Activated T-helper 2 cell treated with anti-CD3 and anti-CD28 coated beads, Interferon-gamma antibody, Interleukin-2, Interleukin-4, amounts not matched to agents 10 μg/mL and 5 μg/mL and 100 μg/mL, durations not matched to agents 14 hours and 24 hours and 36 hours (primary cell): ENCODE measurements at places on chromosomes 5 and 9.
A peak's percentile ranks its signal among the peaks of the same experiment; 100 is the strongest.

- peaks cover 4% of the 10 kb centered on the region for H3K27me3 ChIP-seq
- DNase-seq: no peak
- no peak overlapping the region for H3K27ac ChIP-seq
- H3K4me3 ChIP-seq: no peak overlapping the region
- no peaks in the 10 kb centered on the region for H3K36me3 ChIP-seq
- H3K4me1 ChIP-seq: no peaks in the 10 kb centered on the region
These were observed 73.4 kb upstream of the PLPP6 start for GRCh38 chr9:4588721-4589120.

DNA sequence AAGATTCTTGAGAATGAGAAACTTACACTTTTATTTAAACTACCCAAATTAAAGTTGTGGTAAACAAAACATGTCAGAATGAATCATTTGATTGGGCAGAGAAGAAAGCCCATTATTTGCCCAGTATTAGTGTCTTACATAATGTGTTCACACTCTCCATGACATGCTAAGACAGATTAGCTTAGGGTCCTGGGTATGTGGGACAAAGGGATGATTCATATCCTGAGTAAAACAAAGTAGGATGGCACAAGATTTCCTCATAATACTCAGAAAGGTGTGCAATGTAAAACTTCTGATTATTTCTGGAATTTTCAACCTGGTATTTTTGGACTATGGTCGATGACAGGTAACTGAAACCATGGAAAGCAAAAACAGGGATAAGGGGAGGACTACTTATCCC is 183.9 kb upstream of the POU5F2 start:
- no peak for DNase-seq
- no peaks in the 10 kb centered on the region for H3K27me3 ChIP-seq
- H3K4me3 ChIP-seq: no peak overlapping the region
- no peaks in the 10 kb centered on the region for H3K36me3 ChIP-seq
- H3K4me1 ChIP-seq: no peaks in the 10 kb centered on the region

DNA sequence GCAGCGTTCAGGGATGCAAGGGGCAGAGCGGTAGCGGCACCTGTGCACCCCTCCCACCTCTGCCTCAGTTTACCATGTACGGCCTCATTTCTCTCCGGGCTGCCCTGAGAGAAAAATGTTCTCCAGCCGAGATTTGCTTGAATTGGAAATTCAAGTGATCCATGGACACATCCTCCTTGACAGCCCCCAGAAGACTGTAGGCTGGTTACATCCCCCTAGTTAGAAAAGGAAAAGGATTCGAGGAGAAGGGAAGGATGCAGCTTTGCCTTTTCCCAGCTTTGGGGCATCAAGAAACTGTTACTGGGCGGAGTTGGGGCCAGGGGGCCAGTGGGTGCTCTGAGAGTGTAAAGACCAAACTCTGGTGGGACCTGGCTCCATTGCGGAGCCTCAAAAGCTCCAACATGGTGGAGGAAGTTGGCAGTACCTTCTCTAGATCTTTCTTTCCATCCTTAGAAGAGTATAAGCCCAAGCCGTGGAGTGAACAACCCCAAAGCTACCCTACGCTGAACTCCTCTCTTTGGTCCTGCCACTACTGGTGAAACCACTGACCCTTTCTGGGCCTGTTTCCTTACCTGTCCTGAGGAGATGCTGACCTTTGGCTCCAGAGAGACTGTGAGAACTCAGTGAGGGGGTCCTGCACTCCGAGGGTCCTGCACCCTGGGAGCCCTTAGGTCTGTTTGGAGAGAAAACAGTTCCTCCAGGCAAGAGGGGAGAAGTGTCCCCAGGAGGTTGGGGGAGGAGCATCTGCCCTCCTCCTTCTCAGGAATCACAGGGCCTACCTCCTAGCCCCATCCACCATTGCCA is 1.0 kb upstream of the BARX1 start:
- H3K4me3 ChIP-seq: peak overlapping the region; percentile 79
- no peak for DNase-seq
- H3K27ac ChIP-seq: no peak overlapping the region
- peaks cover 30% of the 10 kb centered on the region for H3K4me1 ChIP-seq
- H3K36me3 ChIP-seq: peaks cover 11% of the 10 kb centered on the region

- H3K27me3 ChIP-seq: no peaks in the 10 kb centered on the region
- no peak overlapping the region for H3K27ac ChIP-seq
- no peak overlapping the region for H3K4me3 ChIP-seq
- H3K36me3 ChIP-seq: peaks cover 6% of the 10 kb centered on the region
- no peak for DNase-seq
These were observed 47.2 kb upstream of the RPL26L1 start for GRCh38 chr5:172911976-172912375.

DNA sequence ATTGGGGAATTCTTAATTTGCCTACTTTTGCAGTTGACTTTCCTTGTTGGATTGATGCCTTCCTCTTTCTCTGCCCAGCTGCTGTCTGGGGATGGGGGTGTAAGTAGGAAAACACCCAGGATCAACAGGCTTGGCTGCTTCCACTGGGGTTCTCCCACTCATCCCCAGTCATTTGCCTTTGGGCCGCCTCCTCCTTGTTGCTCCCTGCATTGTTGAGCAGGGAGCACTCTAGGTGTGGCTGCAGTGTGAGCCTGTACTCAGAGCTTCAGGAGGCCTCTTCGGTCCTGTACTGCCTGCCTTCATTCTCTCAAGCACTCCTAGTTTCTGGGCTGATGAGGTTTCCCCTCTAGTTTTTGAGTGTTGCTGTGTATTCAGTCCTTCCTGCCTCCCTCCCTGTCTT is 12.1 kb downstream of the RHOBTB3 start:
- H3K27me3 ChIP-seq: peaks cover 27% of the 10 kb centered on the region
- H3K4me3 ChIP-seq: no peak overlapping the region
- DNase-seq: no peak
- H3K4me1 ChIP-seq: peaks cover 20% of the 10 kb centered on the region
- no peak overlapping the region for H3K27ac ChIP-seq

DNA sequence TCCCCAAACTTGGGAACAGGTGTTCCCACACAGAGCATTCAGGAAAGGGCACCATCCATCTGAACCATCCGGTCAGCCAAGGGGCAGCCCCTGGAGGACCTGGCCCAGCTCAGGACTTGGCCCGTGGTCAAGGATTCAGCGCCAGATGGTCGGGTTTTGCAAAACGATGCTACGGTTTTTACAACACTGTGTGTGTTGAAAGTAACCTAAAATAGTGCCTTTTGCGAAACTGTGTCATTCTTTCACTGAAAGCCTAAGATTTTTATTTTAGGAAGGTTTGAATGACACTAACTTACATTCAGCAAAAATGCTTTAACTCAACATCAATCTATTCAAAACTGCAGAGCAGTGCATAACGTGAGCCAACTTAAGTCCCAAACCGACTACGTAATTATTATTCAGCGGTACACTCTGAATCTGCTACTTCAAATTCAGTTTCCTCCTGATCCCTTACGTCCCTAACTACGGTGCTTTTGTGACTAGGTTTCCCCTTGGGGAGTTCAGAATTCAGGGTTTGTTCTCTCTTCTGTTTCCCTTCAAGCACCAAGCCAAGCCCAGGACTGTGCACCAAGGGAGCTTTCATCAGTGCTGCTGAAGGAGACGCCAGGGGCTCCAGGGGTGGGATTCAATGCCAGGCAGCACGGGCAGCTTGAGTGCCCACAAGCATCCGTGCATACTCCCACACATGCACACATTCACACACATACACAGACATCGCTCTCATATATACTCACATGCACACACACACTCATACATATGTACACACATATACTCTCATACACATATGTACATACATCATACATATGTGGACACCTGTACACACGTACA is 25.8 kb downstream of the LPCAT1 start:
- DNase-seq: no peak
- H3K27ac ChIP-seq: no peak overlapping the region

DNA sequence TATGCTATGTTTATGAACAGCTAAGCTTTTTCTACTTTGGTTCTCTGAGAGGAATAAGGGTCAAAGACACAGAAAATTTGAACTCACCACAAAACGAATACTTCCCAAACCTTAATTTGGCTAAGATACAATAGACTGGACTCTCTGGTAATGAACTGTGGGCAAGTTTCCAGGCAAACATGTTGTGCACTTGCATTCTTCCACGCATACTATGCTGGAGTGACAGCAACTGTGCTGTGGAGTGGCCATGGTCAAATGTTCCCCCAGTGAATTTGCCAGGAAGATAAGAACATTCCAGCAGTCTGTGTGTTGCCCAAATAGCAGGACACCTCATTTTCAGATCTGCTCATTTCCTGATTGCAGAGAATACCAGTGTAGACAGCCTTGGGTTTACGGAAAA is 275.3 kb upstream of the IL12B start:
- H3K27ac ChIP-seq: no peak overlapping the region
- H3K36me3 ChIP-seq: no peaks in the 10 kb centered on the region
- no peak overlapping the region for H3K4me3 ChIP-seq
- no peak for DNase-seq
- peaks cover 3% of the 10 kb centered on the region for H3K4me1 ChIP-seq

DNA sequence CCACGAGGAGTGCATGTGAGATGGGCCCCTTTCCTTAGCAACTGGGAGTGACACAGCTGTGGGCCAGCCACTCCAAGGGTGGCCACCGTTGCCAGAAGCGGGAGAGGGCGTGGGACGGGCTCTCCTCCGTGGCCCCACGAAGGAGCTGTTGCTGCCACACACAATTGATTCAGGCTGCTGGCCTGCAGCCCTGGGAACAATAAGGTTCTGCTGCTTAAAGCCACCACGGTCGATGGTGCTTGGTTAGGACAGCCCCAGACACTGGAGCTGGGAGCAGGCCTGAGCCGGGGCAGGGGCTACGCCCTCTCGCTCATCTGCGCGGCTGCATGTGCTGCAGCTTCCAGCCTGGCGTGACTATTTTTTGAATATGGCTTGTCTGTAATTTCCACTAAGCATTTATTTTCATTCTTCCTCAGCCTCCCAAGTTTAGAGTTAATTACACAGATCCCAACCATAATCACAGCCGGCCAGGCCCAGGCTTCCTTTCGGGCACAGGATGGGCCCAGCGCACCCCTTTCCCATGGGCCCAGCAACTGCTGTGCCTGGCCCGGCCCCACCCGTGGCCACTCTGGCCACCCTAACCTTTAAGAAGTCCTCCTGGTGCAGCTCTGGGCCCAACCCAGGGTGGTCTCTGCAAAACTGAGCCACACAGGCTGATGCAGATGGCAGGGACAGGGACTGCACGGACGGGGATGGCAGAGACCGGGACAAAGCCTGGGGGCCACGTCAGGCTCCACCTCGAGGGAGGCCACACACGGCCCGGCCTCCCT is 49.7 kb downstream of the VAV2 start:
- H3K27ac ChIP-seq: no peak overlapping the region
- no peaks in the 10 kb centered on the region for H3K27me3 ChIP-seq
- no peaks in the 10 kb centered on the region for H3K4me1 ChIP-seq

GRCh38 chr5:121497176-121497575 is 354.5 kb upstream of the FTMT start:
- no peaks in the 10 kb centered on the region for H3K36me3 ChIP-seq
- H3K27ac ChIP-seq: no peak overlapping the region
- no peak overlapping the region for H3K4me3 ChIP-seq
- H3K4me1 ChIP-seq: no peaks in the 10 kb centered on the region
- no peak for DNase-seq

- no peak for DNase-seq
- H3K4me3 ChIP-seq: no peak overlapping the region
- peaks cover 2% of the 10 kb centered on the region for H3K4me1 ChIP-seq
- H3K36me3 ChIP-seq: no peaks in the 10 kb centered on the region
These were observed 75.1 kb downstream of the PSAT1 start for GRCh38 chr9:78371981-78372380.

DNA sequence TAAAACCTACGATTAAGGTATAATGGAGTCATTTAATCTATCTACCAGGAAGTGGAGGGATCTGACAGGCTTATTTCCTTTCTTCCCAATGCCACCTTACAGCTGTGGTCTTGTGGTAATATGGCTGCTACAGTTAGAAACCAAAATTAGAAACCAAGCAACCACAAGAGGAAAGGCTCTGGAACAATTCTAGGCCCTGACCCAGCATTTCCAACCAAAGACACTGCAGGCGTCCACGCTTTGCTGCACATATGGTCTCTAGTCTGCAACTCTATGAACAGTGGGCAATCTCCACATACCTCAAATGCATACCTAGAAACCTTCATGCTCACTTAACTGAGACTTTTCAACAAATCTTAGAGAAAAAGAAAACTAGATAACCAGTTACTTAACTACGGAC is 339.1 kb downstream of the NFIB start:
- H3K4me3 ChIP-seq: no peak overlapping the region
- H3K27me3 ChIP-seq: no peaks in the 10 kb centered on the region
- no peak overlapping the region for H3K27ac ChIP-seq
- DNase-seq: no peak
- no peaks in the 10 kb centered on the region for H3K36me3 ChIP-seq

DNA sequence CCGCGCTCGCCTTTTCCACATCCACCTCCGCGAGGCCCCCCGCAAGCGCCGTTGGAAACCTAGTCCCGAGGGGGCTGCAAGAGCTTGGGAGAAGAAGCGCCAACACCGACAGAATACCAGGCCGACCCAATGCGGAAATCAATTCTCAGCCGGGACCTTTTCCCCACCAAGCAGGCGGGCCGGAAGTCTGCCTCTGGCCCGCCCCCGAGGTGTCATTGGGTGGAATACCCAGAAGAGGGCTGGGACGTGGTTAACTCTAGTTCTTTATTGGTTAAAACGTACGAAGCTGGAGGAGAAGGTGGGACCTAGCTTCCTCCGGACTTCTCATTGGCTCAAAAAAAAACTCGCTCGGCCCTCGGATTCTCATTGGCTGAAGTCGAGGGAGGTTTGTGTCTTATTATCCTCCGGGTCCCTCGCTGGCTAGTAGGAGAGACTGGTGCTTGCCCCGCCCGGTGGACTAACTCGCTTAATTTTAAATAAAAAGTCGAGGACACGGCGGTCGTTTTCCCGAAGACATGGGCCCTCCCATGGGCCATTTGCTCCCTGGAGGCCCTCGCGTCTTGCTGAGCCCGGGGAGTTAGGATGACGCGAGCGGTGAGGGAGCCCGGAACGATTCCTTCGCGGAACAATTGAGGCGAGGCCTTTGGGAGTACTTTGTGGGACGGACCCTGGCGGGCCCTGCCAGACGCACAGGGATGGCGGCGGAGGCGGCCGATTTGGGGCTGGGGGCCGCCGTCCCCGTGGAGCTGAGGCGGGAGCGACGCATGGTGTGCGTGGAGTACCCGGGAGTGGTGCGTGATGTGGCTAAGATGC is at the start of gene GTF3C5:
Gene GTF3C5, plus strand, starts transcription at position 681 of the 813 bp plus-strand sequence. Its CDS starts 15 bp downstream, at position 696.
- H3K4me1 ChIP-seq: peaks cover 31% of the 10 kb centered on the region
- H3K36me3 ChIP-seq: peaks cover 27% of the 10 kb centered on the region
- H3K4me3 ChIP-seq: peak within 1 kb of the TSS; percentile 98

- H3K27me3 ChIP-seq: peaks cover 8% of the 10 kb centered on the region
- no peaks in the 10 kb centered on the region for H3K36me3 ChIP-seq
- DNase-seq: no peak
- H3K27ac ChIP-seq: no peak overlapping the region
- H3K4me3 ChIP-seq: no peak overlapping the region
- no peaks in the 10 kb centered on the region for H3K4me1 ChIP-seq
These were observed 109.2 kb downstream of the SH3TC2 start for GRCh38 chr5:148953711-148954110.

GRCh38 chr5:112978836-112979235 is 2.2 kb downstream of the DCP2 start:
- peaks cover 48% of the 10 kb centered on the region for H3K36me3 ChIP-seq
- no peak for DNase-seq
- no peaks in the 10 kb centered on the region for H3K27me3 ChIP-seq
- H3K4me3 ChIP-seq: peak overlapping the region; percentile 99

GRCh38 chr5:135593886-135594285 is 15.1 kb upstream of the CXCL14 start:
- H3K4me1 ChIP-seq: no peaks in the 10 kb centered on the region
- no peak overlapping the region for H3K27ac ChIP-seq
- DNase-seq: no peak
- no peak overlapping the region for H3K4me3 ChIP-seq

GRCh38 chr5:83475935-83476814 is 4.6 kb downstream of the VCAN start:
- DNase-seq: no peak
- H3K27me3 ChIP-seq: peaks cover 59% of the 10 kb centered on the region
- no peak overlapping the region for H3K4me3 ChIP-seq
